Smooth muscle cell of the pulmonary artery (primary cell): ENCODE measurements at places on chromosomes 2 and 18. TPM values are rescaled to one million over a fixed set of nuclear protein-coding genes. Genes with fewer than 3 reads are reported as not detected.

The GCG gene
- total RNA-seq, result not detected in 2 replicates

The ALK gene
- total RNA-seq, result 0.07 TPM in 1 of 2 replicates, not detected in the other

The GPBAR1 gene
- 0.03 and 0.13 TPM in 2 replicates for total RNA-seq

The INHBB gene
- 0.03 and 0.52 TPM in 2 replicates for total RNA-seq

The CHMP3 gene
- 91.6 and 117 TPM in 2 replicates for total RNA-seq

The OSR1 gene
- 11.6 and 29.1 TPM in 2 replicates for total RNA-seq

The NETO1 gene
- not detected in 2 replicates for total RNA-seq

The SLC8A1 gene
- 60.0 and 116 TPM in 2 replicates for total RNA-seq
